ENCODE measurements at places on chromosomes 7 and 10.
A peak's percentile ranks its signal among the peaks of the same experiment; 100 is the strongest.

DNA sequence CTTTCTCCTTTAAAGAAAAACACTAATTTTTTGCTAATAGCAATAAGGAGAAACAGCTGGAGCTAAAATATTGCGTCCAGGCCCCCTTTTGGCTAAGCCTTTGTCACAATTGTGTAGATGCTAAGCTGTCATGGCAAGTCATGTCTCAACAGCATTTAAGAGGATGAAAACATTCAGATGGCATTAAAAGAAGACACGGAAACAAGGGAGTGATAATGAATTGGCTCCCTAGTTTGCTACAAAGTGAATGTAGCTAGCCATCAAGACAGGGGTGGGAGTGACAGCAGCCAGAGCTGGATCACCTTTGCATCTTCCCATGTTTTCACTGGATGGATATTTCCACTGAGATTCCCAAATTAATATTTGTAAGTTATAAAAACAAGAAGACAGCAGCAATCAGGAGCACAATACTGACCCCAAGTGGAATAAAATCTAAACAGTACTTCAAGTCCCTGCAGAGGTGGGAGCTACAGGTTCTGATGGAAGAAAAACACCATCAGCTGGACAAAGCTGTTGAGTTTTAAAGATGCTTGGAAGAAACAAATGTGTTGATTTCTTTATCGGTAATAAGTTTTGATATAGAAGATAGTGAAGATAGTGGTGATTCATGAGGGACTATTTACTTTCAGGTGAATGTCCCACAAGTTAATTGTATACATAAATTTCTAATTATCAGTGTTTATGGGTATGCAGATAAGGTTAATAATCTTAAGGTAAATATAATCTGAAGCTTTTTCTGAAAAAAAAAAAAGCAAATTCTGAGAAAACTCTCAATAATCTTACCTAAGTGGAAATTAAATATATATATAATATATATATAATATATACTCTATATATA, 129.4 kb downstream of the SLC16A9 start:
- peak; percentile 23 for DNase-seq

- DNase-seq = no peak
These were observed 325.7 kb downstream of the PARD3 start for GRCh38 chr10:34489411-34489810.

GRCh38 chr7:97001221-97001620, 4.1 kb upstream of the DLX6 start:
- no peak for DNase-seq

GRCh38 chr10:32349968-32350738, 3.2 kb upstream of the EPC1 start:
- DNase-seq = no peak

DNA sequence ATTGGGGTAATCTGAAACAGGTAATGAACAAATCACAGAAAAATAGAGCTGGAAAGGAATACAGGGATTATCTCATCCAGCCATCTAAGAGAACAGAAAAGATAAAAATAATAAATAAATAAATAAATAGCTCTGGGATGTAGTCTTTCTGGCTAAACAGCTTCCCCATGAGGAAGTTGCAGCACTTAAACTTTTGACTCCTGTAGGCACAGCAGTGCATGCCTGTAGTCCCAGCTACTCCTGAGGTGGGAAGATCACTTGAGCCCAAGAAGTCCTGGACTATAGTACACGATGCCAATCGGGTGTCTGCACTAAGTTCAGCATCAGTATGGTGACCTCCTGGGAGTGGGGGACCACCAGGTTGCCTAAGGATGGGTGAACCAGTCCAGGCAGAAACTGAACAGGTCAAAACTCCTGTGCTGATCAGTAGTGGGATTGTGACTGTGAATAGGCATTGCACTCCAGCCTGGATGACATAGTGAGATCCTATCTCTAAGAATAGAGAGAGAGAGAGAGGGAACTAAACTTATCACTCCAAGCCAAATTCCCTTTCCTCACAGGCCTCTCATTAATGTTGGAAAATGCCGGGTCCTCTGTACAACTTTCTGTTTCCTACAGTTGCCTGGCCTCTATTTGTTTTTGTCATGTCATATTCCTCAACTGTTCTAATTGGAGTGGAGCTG, 61.7 kb upstream of the CDK13 start:
- no peak for DNase-seq

DNA sequence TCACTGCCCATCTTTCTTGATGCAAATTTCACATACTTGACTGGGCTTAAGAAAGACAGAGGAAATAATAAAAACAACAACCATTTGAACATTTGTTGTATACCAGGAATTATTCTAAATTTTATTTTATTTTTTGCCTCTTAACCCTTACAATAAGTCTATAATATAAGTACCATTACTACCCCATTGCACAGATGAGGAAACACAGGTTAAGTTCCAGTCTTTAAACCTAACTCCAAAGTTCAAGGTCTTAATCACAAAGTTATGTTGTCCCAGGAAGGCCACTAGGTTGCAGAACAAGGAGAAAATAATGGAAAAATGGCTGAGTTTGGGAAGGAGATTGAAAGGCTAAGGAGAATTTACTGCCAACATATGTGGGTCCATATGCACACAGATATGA, 3.5 kb downstream of the FKBP14 start:
- DNase-seq = no peak

DNA sequence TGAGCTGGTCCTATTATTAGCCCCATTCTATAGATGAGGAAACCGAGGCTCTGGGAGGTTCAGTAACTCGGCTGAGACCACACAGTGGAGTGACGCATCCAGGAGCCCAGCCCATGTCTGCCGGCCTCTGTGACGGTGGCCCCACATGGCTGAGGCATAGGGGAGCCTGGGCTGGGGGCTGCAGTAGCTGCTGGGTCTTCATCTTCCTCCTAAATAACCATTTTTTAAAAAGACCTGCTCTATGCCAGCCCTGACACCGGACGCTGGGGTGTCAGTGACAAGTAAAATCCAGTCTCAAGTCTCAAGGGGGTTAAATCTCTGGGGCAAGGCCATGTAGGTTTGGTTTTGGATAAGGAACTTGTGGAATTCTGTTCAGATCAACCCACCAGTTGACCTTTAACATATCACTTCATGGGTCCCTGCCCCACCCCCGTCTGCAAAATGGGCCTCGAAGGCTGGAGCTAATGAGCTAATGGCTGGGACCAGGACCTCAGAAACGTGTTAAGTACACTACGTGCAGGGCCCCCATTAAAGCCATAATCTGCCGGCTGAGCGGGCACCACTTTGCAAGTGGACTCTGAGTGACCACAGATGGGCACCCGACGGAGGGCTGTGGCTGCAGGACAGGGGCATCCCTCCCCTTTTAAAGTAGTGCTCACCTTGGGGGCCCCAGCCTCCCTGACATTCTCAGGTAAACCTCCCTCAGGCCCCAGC, 136.5 kb upstream of the UNC5B start:
- no peak for DNase-seq

- DNase-seq = no peak
These were observed 72.6 kb downstream of the PARP12 start for GRCh38 chr7:139990142-139990535.

- no peak for DNase-seq
These were observed 30.1 kb downstream of the DENND11 start for GRCh38 chr7:141671705-141672496.

GRCh38 chr7:139897422-139898090, 68.5 kb downstream of the TBXAS1 start:
- no peak for DNase-seq

DNA sequence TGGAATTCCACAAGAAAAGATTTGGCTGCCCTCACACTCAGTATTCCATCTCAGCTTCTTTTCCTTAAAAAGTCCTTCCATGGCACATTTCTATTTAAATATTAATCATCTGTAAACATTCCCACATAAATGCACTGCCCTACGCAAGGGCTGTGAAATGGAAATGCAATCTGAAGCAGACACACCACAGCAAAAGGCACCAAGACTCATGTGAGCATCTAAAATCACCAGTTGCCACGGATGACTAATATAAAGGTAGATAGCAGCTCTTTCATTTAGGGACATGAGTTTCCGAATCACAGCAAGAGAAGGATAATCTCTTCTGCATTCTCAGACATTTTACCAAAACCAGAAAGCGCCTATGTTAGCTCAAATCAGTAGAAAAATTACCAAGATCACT, 31.6 kb downstream of the COA1 start:
- no peak for DNase-seq

DNA sequence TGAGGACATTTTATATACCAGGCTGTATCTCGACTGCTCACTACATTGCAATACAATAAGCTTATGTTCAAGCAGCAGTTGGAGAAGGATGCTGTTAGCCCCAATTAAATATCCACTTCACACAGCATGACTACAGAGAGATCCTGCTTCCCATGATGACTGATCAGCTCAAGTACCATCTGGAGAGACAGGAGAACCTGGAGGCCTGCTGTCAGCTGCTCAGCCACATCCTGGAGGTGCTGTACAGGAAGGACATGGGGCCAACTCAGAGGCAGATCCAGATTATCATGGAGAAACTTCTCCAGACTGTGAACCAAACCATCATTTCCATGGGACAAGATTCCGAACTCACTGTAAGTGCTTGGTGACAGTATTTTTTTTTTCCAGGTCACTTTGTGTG, 22.5 kb downstream of the RNF133 start:
- DNase-seq = no peak

GRCh38 chr7:30549931-30550493, 44.7 kb upstream of the GARS1 start:
- DNase-seq = no peak

- DNase-seq = no peak
These were observed 286.7 kb upstream of the FZD8 start for GRCh38 chr10:35928748-35929147.

DNA sequence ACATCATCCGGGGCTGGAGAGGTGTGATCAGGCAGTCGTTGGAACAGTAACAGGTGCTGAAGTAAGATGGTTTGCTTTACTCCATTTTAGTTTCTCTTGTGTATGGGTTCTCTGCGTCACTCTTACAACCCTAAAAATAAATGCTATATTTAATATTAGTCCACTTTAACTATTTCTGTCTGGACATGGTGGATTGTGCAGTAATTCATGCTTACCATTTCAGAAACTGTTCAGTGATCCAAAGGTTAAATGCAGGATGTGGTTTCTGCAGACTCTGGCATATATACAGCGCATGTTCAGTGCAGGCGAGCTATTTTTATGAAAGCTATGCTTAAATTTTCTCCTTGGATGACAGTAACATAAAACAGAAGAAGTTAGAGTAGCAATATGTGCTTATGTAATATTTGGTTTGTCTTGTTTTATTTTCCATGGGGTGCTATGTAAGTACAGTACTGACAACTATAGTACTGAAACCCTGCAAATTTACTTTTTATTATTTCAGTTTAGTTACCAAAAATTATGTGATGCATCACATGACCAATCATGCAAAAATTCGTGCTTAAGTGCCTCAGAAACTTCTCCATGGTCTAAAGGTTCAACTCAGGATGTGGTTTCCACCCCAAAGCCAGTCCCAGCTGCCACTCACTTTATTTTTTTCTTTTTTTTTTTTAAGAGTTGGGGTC, 46.6 kb upstream of the GRID1 start:
- DNase-seq = no peak

- DNase-seq = peak; percentile 44
These were observed 49.0 kb upstream of the BAMBI start for GRCh38 chr10:28628184-28628893.

DNA sequence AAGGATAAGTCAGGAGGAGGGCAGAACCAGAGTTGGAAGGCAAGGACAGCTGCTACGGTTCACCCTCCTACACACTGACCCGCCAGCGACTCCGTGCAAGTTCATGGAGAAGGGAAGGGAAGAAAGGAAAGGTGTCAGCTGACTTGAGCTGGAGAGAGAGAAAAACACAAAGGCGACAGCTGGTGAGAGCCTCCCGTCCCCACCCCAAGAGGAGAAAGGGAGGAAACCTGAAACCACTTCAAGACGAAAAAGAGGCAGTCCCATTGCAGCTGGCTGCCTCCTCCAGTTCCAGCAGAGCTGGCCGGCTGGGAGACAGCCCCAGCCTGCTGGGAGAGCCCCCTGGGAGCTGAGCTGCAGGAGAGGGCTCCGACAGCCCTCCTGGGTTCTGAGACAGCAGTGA, 75.2 kb downstream of the PARD3 start:
- DNase-seq = peak; percentile 61

DNA sequence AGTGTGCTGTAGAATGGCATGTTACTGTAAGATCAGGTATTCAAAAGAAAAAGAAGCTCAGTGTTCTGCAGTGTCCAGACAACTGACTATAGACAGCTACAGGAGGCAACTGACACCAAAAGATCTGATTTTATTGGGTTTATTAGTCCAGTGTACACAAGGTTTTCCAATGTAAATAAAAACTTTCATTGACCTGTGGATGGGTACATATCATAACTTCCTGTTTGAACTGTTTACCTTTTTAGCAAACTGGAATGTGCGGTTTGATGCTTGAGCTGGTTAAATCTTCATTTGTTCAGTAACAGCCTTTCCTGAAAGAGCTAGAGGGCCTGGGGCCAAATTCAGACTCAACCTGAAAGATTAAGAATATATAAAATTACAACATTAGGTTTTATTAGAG, 172.6 kb upstream of the SP8 start:
- no peak for DNase-seq

DNA sequence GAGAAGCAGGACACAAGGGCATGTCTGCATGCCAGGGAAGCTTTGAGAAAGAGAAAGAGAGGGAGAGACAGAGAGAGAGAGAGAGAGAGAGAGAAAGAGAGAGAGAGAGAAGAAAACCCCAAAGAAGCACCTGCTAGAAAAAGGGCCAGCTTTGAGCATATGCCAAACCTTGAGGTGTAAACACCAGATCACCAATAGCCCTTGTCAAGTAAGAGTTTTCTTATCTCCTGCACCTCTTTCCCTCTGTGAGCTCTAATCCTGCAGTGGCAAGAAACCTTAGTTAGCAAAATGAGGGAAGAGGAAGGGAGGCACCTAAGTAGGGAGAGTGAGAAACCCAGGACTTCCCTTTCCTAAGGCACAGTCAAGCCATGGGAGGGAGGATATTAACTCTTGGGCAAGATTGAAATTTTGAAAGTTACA, 11.3 kb upstream of the TRDMT1 start:
- DNase-seq = no peak

- DNase-seq = no peak
These were observed 603.1 kb upstream of the MGMT start for GRCh38 chr10:128863823-128864405.

DNA sequence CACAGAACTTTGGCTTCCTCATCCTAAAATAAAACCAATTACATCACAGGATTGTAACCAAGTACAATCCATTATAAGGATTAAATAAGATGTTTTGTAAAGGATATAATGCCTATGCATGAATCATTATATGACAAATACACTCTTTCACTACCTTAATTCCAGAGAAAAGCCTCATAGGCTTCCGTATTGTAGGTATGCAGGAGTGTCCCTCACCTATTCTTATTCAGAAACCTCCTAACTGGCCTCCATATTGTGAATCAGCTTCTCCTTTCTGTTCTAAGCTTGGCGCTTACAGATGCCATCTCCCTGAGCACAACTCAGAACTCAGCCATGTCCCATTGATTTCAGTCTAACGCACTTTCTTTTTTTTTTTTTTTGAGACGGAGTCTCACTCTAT, 69.6 kb upstream of the CAPZA2 start:
- no peak for DNase-seq

GRCh38 chr7:71521506-71521905, 389.6 kb downstream of the GALNT17 start:
- no peak for DNase-seq

Measured in NCI-H2081 (cell line).